ENCODE measurements at places on chromosomes 7 and 10.

GRCh38 chr7:48035967-48036478 lies 680 bp downstream of the C7orf57 start:
- DNase-seq: no peak

DNA sequence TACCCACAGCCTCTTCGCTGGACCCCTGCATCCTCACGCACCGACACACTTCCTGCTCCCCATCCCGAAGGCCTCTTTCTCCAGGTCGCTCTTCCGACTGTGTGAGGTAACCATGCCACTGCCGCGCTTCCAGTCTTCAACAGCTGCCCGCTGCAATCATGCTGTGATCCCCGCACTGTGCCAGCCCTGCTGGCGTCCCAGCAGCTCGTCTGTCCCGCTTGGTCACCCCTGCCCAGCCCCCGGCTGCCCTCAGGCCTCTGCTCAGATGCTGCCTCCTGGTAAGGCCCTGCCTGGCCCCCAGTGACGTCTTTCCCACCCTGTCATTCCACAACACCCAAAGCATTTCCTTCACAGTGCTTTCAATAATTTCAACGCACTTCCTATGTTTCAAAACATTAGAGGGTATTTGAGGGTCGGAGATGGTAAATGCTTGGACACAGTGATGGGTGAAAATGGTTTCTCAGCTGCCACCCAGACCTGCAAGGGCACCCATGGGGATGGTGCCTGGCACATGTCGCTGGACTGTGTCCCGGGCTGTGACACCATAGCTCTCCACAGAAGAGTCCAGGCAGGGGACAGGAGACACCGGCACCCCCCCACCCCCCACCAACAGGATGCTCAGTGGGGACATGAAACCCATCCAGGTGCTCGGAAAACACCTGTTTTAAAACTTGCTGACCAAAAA lies 125.2 kb downstream of the MAD1L1 start:
- DNase-seq: no peak

- DNase-seq: peak; percentile 35
These were observed 171.5 kb upstream of the CDCA7L start for GRCh38 chr7:22117222-22117621.

GRCh38 chr10:71344993-71345480 lies 26.0 kb downstream of the SLC29A3 start:
- no peak for DNase-seq

DNA sequence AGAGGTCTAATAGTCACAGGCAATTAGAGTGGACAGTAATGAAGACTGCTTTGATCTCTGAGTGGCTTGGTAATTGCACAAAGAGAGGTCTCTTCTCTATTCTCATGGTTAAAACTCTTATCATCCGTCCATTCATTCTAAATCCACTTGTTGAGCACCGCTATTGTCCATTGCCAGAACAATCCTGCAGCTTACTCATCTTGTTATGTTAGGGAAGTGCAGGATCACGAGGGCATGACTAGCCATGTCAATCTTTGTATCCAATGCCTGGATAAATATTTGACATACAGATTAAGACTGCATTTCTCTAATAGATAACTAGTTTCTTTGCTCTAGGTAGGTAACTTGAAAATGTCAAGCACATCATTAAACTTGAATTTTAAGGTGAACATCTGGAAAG lies 14.9 kb downstream of the SFTPD start:
- DNase-seq: no peak

GRCh38 chr10:120221873-120222485 lies 235.0 kb upstream of the PLPP4 start:
- DNase-seq: no peak

- DNase-seq: no peak
These were observed 12.5 kb upstream of the LIMK1 start for GRCh38 chr7:74071121-74071520.

GRCh38 chr7:134618756-134619530 lies 27.7 kb upstream of the BPGM start:
- no peak for DNase-seq

DNA sequence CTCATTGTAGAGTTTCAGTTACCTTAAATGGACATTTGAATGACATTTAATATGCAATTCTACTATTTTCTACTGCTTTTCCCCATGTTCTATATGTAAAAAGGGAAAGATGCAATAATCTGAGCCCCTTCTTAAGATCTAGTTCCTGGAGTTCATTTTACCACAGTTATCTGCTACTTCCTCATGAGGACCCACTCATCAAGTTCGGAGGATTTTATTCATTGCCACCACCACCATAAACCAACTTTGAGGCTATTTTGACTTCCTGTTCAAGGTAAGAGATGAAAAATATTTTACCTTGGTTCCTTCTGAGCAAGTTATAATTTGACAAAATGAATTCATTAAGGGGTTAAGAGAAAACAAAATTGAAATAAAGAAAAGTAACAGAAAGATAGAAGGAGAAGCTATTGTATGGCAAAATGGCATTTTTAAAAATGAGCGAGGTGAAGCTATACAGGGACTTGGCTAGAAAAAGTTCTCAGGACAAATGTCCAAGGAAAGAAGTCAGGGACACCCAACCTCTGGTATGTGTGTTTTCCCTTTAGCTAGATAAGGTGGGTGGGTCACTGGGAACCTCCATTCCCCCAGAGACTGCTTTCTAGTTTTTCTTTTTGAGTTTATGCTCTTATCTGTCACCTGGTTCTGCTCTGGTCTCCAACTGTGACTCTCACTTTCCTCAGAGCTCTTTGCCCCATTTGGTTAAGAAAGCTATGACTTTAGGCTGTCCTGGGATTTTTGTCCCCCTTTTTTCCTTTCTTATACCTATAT lies 14.9 kb upstream of the FAM3C start:
- DNase-seq: no peak

DNA sequence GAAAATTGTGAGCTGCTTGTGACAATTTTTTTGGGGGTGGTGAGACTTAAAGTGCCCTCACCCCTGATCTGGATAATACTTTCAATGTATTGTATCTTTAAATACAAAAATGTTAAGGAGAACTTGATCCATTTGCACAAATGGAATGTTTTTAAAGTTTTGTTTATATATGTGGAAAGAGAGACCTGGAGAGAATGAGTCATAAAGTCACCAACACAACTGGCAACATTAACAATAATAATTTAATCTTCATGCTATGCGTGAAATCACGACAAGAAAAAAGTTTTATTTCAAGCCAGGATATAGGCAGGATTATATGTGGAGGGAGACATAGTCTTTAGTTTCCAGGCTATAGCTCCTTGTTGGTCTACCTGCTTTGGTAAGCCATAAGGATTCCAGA lies 537.5 kb downstream of the GPAM start:
- DNase-seq: no peak

DNA sequence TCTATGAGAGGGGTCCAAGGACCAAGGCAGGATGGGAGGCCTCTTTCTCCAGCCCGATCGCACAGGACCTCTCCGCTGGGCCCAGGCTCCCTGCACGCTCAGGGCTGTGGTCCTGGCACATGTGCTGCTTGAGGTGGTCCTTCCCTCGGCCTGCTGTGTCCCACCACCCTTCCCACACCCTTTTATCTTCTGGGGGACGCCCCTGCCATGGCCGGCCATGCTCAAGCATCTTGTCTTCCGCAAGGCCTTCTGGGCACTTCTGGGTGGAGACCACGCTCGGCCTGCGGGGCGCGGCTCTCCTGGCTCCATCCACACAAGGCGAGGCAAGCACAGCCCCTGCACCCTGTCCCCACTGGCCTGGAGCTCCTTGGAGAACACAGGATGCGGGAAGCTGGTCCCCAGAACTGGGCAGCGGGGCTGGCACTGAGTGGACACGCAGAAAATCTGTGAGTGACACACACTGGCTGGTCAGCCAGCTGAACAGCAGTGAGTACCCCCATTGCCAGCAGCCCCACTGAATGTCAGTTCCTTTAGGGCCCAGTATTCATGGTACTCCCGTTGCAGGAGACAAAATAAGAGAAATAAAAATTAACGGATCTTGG lies 115.9 kb downstream of the TCERG1L start:
- DNase-seq: peak; percentile 13

DNA sequence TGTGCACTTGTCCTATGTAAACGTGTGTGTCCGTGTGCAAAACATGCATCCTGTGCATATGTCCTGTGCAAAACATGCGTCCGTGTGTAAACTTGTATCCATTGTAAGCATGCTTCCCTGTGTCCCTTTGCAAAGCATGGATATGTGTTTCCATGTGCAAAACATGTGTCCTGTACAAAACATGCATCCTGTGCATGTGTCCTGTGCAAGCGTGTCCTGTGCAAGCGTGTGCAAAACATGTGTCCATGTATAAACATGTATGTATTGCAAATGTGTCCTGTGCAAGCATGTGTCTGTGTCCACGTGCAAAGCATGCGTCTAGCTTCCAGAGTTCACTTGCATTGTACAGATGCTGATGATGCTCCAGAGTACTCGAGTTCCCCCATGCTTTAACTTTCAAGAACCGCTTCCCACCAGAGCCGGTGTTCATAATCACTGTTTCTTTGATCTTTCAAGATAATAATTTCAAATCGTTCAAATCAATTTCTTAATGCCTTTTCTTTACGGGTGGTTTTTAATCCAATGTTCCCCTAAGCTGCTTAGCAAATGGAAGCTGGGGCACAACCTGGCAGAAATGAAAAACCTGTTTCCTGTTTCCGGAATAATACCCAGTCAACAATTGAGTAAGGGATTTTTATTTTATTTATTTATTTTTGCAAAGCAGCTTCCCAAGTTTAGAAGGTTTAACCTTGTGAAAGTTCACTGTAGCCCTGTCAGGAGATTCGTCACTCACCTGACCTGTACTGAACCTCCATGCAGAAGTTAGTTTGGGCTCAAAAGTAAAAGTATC lies 641 bp upstream of the ASB13 start:
- DNase-seq: no peak

GRCh38 chr10:80094231-80094630 lies 15.8 kb downstream of the TMEM254 start:
- no peak for DNase-seq

- no peak for DNase-seq
These were observed 127.5 kb downstream of the PARD3 start for GRCh38 chr10:34687434-34688210.

GRCh38 chr10:95377950-95378349 lies 87.1 kb upstream of the PDLIM1 start:
- no peak for DNase-seq

DNA sequence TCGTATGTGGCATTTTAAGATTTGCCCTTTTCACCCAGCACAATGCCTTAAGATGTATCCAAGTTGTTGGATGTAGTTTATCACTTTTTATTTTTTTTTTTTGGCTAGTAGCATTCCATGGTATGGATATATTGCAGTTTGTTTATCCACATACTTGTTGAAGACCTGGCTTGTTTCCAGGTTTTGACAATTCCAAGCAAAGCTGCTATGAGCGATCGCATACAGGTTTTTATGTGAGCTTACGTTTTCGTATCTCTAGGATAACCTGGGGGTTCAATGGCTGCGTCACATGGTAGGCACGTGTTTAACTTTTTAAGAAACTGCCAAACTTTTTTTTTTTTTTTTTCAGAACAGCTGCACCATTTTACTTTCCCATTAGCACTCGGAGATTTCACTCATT lies 32.2 kb downstream of the BAIAP2L1 start:
- no peak for DNase-seq

GRCh38 chr10:84755311-84755710 lies 426.9 kb downstream of the CCSER2 start:
- DNase-seq: no peak

- DNase-seq: no peak
These were observed 37.1 kb upstream of the SEC61G start for GRCh38 chr7:54796150-54796549.

- no peak for DNase-seq
These were observed 59.3 kb downstream of the COL28A1 start for GRCh38 chr7:7476381-7476780.

- DNase-seq: no peak
These were observed 35.5 kb downstream of the CAV1 start for GRCh38 chr7:116560021-116560970.

- no peak for DNase-seq
These were observed 84.5 kb upstream of the CSTF2T start for GRCh38 chr10:51783941-51784340.

Measured in activated CD8-positive, alpha-beta memory T cell treated with anti-CD3 and anti-CD28 coated beads for 24 hours (primary cell).